Stimulated activated CD4-positive, alpha-beta T cell treated with anti-CD3 and anti-CD28 coated beads, Interleukin-1b, Interleukin-23, amount 100 ng/mL, for 4 hours (primary cell): ENCODE measurements at places on chromosomes 7 and 10.

- DNase-seq: peak; percentile 62
Measured at GRCh38 chr7:2864999-2865670, 21.0 kb upstream of the GNA12 start.

- no peak for DNase-seq
Measured at GRCh38 chr7:25933921-25934320, 218.1 kb upstream of the NFE2L3 start.

- no peak for DNase-seq
Measured at GRCh38 chr10:97321032-97321803, 2.1 kb downstream of the FRAT1 start.

DNA sequence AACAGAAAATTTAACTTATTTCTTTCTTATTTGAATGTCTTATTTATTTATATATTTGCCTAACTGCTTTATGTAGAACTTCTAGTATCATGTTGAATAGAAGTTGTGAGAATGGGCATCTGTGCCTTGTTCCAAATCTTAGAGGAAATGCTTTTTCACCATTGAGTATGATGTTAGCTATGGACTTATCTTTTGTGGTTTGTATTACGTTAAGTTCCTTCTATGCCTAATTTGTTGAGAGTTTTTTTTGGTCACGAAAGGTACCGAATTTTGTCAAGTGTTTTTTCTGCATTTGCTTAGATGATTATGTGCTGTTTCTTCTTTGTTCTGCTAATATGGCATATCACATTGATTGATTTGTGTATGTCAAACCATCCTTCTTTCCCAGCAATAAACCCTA, 161.0 kb upstream of the TRIM24 start:
- no peak for DNase-seq

DNA sequence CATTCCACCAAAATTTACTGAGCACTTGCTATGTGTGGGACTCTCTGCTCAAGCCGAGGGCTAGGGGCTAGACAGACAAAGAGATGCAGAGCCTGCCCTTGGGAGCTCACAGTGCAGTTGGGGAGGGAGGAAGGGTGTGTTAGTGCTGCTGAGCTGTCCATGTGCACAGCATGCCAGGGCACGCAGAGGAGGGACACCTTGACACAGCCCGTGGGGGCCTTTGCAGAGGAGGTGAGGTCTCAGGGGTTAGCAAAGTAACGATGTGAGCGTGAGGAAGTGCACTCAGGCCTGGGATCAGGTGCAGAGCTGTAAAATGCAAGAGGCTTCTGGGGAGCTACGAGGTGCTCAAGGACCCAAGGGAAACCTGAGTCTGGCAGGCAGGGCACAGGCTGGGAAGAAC, 16.3 kb downstream of the PRKCQ start:
- no peak for DNase-seq

DNA sequence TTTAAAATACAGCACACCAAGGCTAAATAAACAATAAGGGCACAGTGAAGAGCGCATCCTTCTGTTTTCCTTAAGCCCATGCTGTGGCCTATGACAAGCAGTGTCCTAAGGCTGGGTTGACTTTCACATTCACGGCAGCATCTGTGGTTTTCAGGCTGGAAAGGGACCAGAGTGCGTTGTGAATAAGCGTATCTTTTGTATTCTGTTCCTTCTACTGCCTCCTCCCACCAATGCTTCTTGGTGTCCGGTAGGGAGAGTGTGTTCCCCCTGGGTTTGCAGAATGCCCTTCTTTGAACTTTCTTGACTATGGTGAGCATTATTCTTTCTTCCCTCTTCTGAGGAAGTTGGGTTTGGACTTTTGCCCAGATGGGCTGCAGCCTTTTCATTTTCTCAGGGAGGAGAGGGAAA, 73.6 kb downstream of the ABCA13 start:
- DNase-seq: no peak

GRCh38 chr10:119254335-119254734, 47.0 kb downstream of the GRK5 start:
- no peak for DNase-seq

DNA sequence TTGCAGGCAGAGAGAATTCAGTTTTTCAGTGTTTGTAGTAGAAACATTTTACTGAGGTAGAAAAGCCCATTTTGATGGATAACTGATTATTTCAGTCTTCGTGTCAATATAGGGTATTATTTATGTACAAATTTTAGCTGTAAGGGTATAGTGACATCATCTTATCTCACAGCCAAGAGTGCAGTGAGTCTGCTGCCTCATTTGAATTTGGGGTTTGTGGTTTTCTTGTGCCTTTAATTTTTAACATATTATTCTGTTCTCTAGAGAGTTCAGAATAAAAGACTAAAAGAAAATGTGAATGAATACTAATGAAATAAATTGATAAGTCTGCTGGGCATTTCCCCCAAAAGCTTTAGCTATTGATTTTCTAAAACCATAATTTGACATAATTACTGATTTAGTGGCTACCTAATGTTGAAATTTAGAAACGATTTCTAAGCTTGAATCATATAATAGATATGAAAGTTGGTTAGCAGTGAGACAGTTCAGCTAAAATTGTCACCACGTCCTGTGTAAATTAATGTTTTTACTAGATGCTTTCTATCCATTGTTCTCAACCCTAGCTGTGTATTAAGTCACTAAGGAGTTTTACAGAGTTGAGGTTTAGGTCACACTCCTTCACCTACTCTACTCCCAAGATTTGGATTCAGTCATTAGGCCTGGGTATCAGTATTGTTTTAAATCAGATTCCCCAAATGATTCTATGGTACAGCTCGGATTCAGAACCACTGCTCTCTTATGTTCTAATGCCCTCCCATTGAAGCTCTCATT, 37.3 kb downstream of the ACADSB start:
- DNase-seq: no peak

- no peak for DNase-seq
Measured at GRCh38 chr7:130293521-130293920, 560 bp downstream of the CPA4 start.

DNA sequence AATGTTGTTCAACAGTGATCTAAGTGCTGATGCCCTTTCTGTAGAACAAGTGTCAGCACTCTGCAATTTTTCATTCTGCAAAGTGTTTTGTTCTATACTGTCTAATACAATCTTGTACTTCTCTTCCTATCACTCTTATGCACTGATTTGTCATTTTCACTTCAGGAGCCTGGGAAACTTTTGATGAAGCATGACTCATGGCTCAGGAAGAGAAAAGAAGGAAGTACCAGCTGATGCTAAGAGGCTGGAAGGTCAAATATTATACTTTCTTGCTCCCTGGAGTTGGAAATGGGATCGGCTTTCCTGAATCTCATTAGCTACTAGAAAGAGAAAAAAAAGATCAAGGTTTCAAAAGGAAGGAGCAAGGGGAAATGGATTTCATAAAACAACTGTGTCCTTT, 45.8 kb downstream of the DGKI start:
- no peak for DNase-seq

GRCh38 chr7:66331883-66332282, 126.7 kb downstream of the TPST1 start:
- DNase-seq: no peak

GRCh38 chr10:74599672-74600071, 226.7 kb upstream of the KAT6B start:
- no peak for DNase-seq

DNA sequence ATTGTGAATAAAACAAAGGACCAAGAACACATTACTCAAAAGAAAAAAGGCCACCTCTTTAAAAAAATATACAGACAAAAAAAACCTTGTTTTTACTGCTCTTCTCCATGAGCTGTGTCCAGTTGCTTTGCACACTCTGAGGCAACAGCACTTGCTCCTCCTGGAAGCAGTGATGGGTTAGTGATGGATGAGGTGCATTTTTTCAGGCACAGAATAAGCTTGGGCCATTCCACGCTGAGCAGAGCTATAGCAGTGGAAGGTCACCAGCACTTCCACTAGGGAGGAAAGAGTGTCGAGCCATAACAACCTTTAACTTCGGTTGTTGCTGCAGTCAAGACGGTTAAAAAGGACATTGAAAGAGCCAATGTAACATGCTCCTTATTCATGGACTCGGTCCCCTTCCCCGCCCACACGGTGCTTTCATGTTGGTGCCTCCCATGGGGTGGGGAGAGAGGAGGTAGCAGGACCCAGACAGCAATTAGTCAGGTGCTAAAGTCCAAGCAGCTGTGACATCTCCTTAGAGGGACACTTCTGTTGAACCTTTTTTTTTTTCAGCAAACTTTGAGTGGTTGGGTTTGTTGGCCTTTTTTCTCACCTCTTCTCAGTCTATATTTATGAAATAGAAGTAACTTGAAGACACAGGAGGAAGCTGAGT, 136.5 kb upstream of the ADARB2 start:
- no peak for DNase-seq

GRCh38 chr7:93402944-93403343, 170.8 kb downstream of the VPS50 start:
- no peak for DNase-seq

DNA sequence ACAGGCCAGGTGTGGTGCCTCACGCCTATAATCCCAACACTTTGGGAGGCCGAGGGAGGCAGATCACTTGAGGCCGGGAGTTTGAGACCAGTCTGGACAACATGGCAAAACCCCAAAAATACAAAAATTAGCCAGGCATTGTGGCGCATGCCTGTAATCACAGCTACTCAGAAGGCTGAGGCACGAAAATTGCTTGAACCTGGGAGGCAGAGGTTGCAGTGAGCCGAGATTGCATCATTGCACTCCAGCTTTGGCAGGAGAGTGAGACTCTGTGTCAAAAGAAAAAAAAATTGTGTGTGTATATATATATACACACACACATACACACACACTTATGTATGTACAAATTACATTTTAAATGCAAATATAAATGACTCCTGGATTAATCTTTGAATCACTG, 76.8 kb upstream of the LRRN3 start:
- DNase-seq: no peak

GRCh38 chr10:71554671-71555070, 158.0 kb downstream of the CDH23 start:
- DNase-seq: no peak

- no peak for DNase-seq
Measured at GRCh38 chr10:5211696-5212536, 15.3 kb downstream of the AKR1C4 start.

- peak; percentile 24 for DNase-seq
Measured at GRCh38 chr10:62047960-62048383, 146.5 kb downstream of the ARID5B start.
